Hindlimb muscle (tissue), 1 donor: ENCODE measurements at places on chromosomes 7 and 10.

- no peak for DNase-seq
These were observed 311.2 kb upstream of the PHF14 start for GRCh38 chr7:10662491-10662890.

GRCh38 chr7:10412422-10413019 is 561.2 kb upstream of the PHF14 start:
- peak; percentile 19 for DNase-seq

GRCh38 chr10:3624367-3624766 is 160.6 kb downstream of the KLF6 start:
- DNase-seq = no peak

GRCh38 chr7:13641714-13642113 is 347.8 kb downstream of the ETV1 start:
- DNase-seq = no peak

DNA sequence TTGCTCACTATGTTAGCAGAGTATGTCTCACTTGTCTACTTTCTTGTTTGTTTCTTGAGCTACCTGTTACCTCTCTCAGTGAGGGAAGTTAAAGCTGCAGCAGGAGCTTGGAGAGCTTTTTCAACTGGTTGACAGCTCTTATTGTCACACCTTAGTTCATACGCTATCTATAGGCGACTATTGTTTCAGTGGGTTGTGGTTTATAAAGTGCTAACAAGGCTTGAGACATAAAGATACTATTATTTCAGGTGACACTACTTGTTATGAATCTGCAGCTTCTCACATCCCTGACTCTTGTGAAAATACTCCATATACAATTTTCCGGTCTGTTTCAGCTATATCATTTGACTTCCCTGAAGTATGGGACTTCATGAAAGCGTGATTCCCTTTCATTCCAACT is 167.4 kb downstream of the CSTF2T start:
- DNase-seq = no peak

DNA sequence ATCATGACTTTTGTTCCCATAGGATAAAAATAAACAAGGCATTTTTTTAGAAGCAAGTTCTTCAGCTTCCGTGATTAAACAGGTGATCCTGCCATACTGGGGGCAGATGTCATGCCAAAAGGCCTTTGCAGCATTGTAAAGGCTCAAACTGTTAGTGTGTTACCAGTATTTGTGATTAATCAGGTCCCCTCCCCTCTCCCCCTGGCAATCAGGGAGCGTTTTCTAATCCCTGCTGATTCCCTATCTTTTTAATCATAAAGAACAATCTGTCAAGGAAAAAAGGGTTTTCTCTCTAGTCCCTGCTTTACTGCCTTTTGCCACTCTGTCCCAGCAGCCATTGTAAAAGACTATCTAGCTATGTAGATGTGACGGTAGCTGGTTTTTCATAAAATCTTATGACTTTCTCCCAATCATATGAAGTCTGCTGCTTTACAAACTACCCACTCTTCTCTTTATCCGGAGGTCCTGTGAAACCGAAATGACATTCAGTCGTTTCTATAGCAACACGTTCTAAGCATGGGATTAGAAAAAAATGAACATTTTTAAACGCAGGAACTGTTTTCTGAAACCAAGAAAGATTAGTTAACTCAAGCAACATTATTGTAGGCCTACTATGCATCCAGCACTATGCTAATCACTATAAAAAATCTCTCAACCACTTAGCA is 210.9 kb downstream of the RNLS start:
- DNase-seq = no peak

- peak; percentile 15 for DNase-seq
These were observed 31.7 kb downstream of the CYCS start for GRCh38 chr7:25093268-25093826.

GRCh38 chr10:5549462-5550249 is 24.9 kb downstream of the CALML3 start:
- no peak for DNase-seq

DNA sequence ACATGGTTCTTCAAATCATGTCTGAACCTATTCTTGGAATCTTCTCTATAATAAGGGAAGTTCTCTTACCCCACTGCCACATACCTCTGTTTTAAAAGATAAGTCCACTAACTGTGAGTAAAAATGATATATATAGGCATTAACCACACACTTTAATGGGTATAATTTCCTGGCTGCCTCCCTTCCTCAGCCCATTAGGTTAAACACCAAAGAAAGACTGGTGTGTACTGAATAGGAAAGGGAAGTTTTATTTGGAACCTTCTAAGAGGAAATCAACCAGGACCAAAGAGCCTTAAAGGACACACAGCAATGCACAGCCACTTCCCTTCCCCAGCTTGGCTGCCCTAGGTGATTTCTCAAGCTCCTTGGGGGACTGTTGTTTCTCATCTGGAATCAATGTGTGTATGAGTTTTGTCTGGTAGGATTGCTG is 5.0 kb upstream of the WBP1L start:
- DNase-seq = no peak

DNA sequence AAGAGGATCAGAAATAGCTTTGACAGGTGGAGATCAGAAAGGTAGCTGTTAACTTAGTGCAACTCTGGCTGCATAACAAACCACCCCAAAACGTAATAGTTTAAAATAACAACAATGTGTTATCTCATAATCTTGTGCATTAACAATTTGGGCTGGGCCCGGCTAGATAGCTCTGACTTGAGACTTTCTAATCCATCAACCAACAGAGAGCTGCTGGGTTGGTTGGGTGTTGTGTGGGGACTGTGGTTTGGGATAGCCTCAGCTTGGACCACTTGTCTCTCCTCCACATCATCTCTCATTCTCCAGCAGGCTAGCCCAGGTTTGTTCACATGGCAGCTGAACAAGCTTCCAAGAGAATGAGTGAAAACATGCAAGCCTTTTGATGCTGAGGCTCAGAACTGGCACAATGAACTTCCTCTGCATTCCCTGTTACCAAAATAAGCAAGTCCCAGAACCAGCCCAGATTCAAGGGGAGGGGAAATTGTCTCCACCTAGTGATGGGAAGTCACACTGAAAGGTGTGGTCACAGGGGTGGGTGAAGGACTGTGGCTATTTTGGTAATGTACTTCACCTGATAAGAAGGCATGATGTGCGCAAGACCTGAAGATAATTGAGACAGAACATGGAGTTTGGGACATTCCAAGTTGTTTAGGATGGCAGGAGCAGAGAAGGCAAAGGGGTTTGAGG is 20.4 kb upstream of the ASAH2 start:
- no peak for DNase-seq

GRCh38 chr10:44143556-44143955 is 241.3 kb downstream of the CXCL12 start:
- DNase-seq = no peak

- DNase-seq = no peak
These were observed 31.3 kb downstream of the GBX1 start for GRCh38 chr7:151135866-151136843.

DNA sequence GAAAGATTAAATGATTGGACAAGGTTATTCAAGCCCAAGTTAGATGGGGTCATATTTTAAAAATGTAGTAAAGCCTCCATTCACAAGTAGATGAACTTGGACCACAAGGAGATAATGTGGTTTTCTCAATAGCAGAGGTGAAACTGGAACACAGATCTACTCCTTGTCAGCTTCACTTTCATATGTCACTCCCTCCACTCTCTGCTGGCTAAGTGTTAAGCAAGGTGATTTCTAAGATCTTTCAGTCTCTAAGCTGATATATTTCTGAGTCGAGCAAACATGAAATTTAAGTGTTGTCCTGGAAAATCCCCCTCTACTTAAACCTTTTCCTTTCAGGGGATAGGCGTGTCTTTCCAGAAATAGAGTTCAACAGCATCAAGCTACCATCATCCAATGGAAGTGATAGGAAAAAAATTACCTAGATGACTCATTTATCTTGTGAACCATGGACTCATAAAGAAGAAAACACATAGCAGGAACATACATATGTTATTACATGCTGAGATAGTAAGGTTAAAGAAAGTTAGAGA is 275.0 kb downstream of the PTEN start:
- DNase-seq = no peak

DNA sequence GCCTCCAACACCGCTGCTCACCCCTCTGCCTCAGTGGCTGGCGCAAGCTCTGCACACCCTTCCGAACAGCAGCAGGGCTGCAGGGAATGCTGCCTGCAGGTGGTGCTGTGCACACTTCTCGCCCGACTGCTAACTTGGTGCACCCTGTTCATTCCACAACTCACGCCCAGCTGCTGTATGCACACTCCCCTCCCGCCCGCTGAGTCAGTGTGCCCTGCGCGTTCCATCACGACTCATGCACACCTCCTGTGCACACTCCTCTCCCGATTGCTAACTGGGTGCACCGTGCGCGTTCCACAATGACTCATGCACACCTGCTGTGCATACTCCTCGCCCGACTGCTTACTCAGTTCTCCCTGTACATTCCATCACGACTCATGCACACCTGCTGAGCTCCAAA is 21.5 kb downstream of the ADARB2 start:
- DNase-seq = no peak

GRCh38 chr7:103905997-103906396 is 83.5 kb downstream of the RELN start:
- no peak for DNase-seq

GRCh38 chr10:126398383-126398743 is 10.1 kb upstream of the ADAM12 start:
- no peak for DNase-seq

GRCh38 chr10:71972746-71973695 is 8.8 kb downstream of the CHST3 start:
- DNase-seq = no peak

GRCh38 chr10:132094581-132095234 is 29.0 kb downstream of the JAKMIP3 start:
- DNase-seq = no peak

- DNase-seq = no peak
These were observed 53.9 kb upstream of the CREB5 start for GRCh38 chr7:28358423-28358868.

GRCh38 chr10:77955136-77955535 is 28.6 kb upstream of the DLG5 start:
- DNase-seq = no peak

DNA sequence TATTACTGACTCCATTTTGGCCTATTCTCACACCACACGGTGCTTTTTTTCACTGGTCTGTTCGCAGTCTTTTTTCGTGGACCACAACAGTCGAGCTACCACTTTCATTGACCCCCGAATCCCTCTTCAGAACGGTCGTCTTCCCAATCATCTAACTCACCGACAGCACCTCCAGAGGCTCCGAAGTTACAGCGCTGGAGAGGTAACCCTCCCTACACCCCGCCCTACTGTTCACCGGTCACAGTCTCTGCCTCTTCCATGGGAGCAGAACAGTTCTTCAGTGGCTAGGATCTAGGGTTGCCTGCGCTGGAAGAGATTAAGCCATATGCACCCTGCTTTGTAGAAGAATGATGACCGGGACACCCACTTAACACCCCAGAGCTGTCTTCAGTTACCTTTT is 103.4 kb upstream of the STK17A start:
- no peak for DNase-seq

GRCh38 chr10:10699427-10699826 is 318.2 kb upstream of the CELF2 start:
- DNase-seq = no peak

DNA sequence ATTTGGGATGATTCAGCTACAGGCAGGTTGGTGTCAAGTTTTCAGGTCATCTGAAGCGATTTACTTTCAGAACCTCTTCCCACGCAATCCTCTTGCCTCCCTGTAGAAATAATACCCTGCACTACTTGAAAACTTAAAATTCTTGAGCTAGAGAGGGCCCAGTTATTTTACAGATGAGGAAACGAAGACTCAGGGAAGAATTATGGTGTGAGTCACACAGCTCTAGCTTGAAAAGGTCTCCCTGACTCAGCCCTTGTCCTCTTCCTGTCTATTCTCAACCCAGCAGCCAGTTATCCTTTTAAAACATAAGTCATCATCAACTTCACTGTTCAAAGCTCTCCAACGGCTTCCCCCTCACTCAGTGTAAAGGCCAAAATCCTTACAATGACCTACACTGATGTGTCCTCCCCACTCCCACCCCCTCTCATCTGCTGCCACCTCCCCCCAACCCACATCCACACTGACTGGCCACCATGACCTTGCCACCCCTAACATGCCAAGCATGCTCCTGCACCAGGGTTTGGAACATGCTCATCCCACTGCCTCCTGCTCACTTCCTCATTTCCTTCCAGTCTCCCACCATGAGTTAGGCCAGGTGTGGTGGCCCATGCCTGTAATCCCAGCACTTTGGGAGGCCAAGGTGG is 3.4 kb downstream of the DNMBP start:
- DNase-seq = no peak

GRCh38 chr7:93717217-93717900 is 142.8 kb upstream of the CALCR start:
- DNase-seq = no peak

GRCh38 chr7:157875230-157876179 is 538.7 kb downstream of the DNAJB6 start:
- no peak for DNase-seq

- no peak for DNase-seq
These were observed 688 bp downstream of the ORAI2 start for GRCh38 chr7:102434039-102434486.

- no peak for DNase-seq
These were observed 184.2 kb downstream of the WDR37 start for GRCh38 chr10:1240341-1240775.

DNA sequence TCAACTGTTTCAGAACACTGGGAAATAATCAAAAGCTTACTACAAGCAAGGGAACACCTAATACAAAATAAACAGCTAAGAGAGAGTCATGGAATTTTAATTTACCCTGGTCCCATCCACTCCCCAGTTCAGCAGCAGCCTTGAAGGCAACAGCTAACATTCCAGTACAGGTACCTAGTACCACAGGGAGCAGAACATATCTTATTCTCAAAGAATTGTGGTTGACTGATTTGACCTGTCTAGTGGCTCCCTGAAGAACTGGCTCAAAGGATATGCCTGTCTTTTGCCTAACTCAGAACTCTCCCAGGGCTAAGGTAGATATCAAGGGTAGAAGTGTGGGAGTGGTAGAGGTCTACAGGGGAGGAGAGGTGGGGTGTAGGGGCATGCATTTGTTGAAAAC is 32.3 kb downstream of the SMURF1 start:
- DNase-seq = no peak
